GM04503 (cell line): ENCODE measurements at places on chromosomes 16 and 17.
A peak's percentile ranks its signal among the peaks of the same experiment; 100 is the strongest.

DNA sequence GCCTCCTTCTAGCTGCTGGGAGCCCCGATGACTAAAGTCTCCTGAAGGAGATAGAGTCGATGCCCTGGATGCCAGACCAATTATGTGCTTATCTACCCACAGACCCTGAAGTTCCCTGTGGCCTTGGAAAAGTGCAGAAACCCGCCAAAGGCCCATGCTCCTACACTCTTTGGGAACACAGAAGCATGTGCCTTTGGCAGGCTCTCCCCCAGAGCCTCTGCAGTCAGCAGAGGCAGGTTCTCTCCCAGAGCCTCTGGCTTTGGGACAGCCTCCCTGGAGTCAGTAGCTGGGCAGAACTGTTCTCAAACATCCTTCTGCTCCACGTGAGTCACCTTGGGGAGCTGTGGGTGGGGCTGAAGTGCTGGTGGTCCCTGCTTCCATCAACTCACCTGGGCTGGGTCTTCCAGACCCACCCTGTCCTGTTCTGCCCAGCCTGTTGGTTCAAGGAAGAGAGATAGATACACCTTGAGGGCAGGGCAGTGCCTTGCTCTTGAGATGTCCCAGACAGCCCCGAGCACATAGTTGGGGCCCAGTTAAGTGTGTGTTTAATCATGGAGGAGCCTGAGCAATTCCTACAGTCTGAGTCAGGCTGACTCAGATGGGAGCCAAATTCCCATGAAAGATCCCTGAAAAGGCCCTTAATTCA, 3.2 kb upstream of the CDK5RAP3 start:
- peak; percentile 75 for DNase-seq

DNA sequence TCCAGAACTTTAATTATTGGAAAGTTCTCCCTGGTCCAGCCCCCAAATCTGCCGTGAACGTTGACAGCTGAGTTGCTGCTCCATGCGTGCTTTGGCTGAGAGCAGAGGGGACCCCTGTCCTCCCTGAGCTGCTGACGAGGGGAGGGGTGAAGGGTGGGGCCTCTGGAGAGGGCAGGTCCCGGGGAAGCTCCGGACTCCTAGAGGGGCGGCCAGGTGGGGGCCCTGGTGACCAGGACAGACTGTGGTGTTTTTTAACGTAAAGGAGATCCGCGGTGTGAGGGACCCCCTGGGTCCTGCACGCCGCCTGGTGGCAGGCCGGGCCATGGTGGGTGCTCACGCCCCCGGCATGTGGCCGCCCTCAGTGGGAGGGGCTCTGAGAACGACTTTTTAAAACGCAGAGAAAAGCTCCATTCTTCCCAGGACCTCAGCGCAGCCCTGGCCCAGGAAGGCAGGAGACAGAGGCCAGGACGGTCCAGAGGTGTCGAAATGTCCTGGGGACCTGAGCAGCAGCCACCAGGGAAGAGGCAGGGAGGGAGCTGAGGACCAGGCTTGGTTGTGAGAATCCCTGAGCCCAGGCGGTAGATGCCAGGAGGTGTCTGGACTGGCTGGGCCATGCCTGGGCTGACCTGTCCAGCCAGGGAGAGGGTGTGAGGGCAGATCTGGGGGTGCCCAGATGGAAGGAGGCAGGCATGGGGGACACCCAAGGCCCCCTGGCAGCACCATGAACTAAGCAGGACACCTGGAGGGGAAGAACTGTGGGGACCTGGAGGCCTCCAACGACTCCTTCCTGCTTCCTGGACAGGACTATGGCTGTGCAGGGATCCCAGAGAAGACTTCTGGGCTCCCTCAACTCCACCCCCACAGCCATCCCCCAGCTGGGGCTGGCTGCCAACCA, at the start of gene MC1R:
Gene MC1R, plus strand, starts transcription at position 410 of the 895 bp plus-strand sequence. Its CDS starts 397 bp downstream, at position 807.
- DNase-seq, result no peak

DNA sequence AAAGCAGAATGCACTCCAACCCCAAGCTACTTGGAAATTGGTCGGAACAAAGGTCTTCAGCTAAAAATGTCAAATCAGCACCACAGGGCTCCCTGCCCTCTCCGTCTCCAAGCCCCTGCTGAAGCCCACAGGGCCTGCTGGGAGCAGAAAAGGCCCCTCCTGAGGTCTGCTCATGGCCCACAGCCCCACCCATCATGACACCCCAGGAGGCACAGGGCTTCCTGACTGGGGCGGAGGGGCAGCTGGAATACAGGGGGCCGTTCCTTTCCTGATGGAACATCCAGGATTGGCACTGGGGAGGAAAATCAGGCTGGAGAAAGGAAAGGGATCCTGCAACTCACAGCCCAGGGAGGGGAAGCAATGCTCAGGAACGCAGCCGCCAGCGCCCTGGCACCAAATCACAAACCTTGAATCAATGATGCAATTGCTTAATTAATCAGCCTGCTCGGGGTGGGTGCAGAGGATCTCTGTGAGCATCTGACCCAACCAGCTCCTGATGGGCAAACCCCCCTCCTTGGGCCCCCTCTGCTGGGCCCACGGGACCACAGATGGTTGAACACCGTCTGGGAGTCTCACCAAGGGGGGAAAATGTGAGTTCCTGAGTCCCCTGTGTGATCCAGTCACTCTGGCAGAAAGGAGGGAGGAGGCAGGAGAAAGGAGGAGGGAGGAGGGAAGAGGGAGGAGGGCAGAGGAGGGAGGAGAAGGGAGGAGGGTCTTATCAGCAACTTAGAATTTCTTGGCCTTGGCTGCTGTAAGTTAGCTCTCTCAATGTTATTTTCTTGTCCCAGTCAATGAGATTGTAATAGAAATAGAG, 155.5 kb downstream of the ZNF423 start:
- DNase-seq, result no peak

GRCh38 chr17:49441578-49441977, 26.9 kb upstream of the PHB1 start:
- no peak for DNase-seq

DNA sequence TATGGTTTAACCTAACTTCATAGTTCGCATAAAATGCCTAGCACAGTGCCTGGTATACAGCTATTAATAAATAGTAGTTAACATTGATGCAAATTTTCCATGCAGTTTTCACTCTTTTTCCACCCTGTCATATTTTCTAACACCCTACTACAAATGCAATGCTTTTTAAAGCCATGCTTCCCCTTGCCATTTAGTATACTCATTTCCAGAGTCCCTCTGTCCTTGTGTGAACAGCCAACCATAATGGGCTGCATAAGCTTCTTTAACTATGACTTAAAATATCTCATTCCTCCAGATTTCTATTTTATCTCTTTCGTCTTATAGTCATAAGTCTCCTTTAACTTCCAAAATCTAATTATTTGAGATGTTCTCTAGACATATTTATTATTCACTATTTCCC, 284.1 kb downstream of the GRIN2A start:
- DNase-seq, result no peak

DNA sequence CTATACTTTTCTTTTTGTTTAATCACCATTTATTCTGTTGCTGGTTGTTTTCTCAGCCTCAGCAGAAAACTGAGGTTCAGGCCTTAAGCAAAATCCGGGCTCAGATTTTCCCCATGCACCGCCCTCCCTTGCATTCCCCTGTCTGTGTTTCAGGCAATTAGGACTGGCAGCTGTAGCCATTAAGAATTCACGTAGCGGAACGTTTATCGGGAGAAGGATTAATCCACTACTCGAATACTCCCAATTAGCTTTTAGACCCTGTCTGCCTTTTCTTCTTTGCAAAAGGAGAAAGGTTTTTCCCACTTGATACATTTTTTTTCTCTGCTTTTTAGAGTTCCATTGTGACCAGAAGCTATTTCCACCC, 173.1 kb downstream of the RPTOR start:
- no peak for DNase-seq

DNA sequence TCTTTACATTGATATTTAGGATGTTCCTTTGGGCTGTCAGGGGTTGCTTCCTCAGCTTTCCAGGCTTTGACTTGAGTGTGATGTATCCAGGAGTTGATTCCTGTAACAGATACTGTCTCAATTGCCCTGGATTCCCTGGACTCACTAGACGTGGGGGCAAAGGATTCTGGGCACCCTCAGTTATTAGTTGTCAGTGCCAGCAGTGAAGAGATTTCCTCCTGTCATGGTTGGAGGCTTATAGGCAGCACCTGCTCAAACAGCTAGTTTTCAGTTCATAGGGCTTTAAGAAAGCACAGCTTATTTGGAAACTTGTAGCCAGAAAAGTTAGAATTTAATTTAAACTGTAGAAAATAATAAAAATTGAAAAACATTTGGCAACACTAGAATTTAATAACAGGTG, 9.5 kb upstream of the B4GALNT2 start:
- no peak for DNase-seq

DNA sequence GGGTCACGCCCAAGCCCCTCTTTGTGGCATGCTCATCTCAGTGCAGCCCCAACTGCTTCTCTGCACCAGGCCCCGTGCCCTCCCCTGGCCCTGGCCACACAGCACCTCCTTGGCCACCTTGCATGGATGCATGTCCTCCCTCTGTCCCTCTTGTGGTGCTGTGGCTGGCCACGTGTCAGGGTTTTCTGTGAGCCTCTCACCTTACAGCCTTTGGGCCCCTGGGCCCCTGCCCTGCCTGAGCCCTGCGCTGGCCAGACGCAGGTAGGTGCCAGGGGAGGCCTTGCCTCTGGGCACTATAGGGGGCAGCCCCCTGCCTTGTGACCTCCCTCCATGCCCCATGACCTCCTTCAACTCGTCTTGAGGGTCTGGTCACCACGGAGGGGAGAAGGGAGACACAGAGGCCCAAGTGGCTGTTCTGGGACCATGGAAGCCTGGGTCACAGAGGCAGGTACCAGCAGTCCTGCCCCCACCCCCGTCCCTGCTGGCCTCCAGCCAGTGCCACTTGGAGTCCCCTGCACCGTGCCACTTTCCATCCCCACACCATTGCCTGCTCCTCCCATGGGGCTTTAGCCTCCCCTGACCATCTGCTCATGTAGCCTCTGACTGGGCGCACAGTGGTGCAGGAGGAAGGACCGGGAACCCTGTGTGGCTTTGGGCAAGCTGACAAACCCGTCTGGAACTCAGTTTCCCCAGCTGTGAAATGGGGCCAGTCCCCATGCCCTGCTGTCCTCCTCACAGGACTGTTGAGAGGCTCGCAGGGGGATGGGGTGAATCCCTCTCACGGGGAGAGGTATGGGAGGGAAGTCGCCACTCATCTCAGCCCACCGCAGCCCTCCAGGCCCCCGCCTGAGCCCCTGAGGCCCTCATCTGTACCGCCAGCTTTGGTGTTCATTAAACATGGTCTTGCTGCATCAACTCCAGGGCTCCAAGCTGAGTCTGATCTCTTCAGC, 11.5 kb upstream of the ATP6V0C start:
- DNase-seq, result no peak
